Pericardium fibroblast (primary cell): ENCODE measurements at places on chromosomes 4 and X. TPM values are rescaled to one million over a fixed set of nuclear protein-coding genes. Genes with fewer than 3 reads are reported as not detected.

WAS gene
- 0.23 TPM in 1 of 2 replicates, not detected in the other for total RNA-seq

SPIN2A gene
- total RNA-seq: 0.09 and 1.4 TPM in 2 replicates

ADGRG2 gene
- total RNA-seq: 0.82 and 1.0 TPM in 2 replicates

ATXN3L gene
- not detected in 2 replicates for total RNA-seq

HNRNPH2 gene
- 39.7 and 45.3 TPM in 2 replicates for total RNA-seq

MYOZ2 gene
- total RNA-seq: 1.2 and 8.8 TPM in 2 replicates

MAGEA11 gene
- total RNA-seq: not detected in 2 replicates

CT45A5 gene
- not detected in 2 replicates for total RNA-seq
